Naive thymus-derived CD4-positive, alpha-beta T cell (primary cell): ENCODE measurements at places on chromosomes 7 and 10.

DNA sequence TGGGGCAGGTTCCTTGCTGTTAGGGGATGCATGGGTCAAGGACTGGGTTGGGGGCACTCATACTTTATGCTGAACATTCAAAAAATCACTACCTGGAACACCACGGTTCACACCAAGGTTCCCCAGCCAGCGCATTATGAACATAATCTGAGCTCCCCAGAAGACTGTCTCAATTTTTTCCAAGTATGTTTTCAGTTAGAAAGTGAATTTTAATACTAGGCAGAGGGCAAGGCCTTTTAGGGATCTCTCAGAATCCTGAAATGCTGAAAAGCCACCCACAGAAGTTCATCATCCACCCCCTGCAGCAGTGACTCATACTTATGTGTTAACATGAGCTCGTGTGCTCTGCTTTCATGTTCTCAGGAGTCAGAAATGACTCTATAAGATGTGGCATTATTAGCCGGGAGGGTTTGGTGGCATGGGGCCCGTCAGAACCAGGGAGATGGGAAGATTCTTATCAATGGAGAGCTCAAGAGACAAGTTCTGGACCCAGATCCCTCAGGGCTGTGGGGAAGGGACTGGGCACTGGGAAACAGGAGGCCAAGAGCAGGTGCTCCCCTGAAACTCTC, 185.2 kb upstream of the ITGB1 start:
- H3K27me3 ChIP-seq = no peaks in the 10 kb centered on the region
- H3K4me3 ChIP-seq = no peak overlapping the region
- H3K36me3 ChIP-seq = no peaks in the 10 kb centered on the region
- no peak overlapping the region for H3K27ac ChIP-seq
- DNase-seq = no peak

- H3K27me3 ChIP-seq = no peaks in the 10 kb centered on the region
- no peak overlapping the region for H3K4me3 ChIP-seq
- no peaks in the 10 kb centered on the region for H3K36me3 ChIP-seq
- no peak for DNase-seq
- H3K27ac ChIP-seq = no peak overlapping the region
- H3K4me1 ChIP-seq = no peaks in the 10 kb centered on the region
Observed at GRCh38 chr10:34163075-34163905, 651.8 kb downstream of the PARD3 start.

DNA sequence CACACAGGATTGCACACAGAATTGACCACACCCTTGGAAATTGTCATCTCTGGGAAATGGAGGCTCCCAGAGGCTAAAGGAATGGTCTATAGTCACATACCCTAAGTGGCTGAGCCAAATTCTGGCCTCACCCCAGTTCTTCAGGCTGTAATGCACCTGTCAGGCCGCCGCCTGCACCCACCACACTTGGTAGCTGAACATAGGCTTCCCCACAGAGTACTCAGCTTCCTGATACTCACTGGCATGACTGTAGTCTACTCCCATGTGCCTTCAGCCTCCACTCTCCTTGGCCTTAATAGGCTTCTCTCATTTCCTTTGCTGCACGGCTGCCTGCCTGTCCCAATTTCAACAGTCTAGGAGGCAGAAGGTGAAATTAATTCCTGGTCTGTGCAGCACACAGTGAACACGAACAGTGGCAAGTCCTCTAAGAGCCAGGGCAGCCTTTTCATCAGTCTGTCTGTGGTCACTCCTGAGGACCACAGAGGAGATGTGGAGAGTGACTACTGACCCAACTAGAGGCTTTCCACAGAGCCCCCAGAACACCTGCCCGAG, 42.5 kb downstream of the NUDCD3 start:
- H3K27ac ChIP-seq = no peak overlapping the region
- no peak for DNase-seq
- H3K4me3 ChIP-seq = no peak overlapping the region
- H3K27me3 ChIP-seq = no peaks in the 10 kb centered on the region

- H3K27me3 ChIP-seq = no peaks in the 10 kb centered on the region
- H3K4me3 ChIP-seq = peak overlapping the region; percentile 77
- no peak for DNase-seq
- no peaks in the 10 kb centered on the region for H3K36me3 ChIP-seq
- peak overlapping the region; percentile 73 for H3K27ac ChIP-seq
Observed at GRCh38 chr7:92834507-92835260, 1.7 kb downstream of the CDK6 start.

DNA sequence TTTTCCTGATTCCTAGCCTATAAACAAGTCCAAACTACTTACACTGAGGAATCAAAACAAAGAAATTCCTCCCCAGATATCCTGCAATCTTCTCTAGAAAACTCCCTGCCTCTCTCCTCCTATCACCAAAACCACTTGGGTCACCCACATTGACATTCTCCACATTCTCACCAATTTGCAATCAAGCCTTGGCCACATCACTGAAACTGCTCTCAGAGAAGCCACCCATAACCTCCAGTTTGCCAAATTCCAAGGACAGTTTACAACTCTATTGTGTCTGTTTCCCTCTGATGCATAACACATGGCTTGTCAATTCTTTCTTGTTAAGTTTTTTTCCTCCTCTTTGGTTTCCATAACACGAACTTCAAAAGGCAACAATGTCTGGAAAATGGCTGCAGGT, 233.5 kb downstream of the XPNPEP1 start:
- DNase-seq = no peak
- H3K27ac ChIP-seq = no peak overlapping the region
- H3K27me3 ChIP-seq = no peaks in the 10 kb centered on the region
- H3K36me3 ChIP-seq = no peaks in the 10 kb centered on the region
- H3K4me1 ChIP-seq = no peaks in the 10 kb centered on the region

- no peak for DNase-seq
- H3K36me3 ChIP-seq = no peaks in the 10 kb centered on the region
- H3K4me1 ChIP-seq = no peaks in the 10 kb centered on the region
- H3K27ac ChIP-seq = no peak overlapping the region
Observed at GRCh38 chr7:54985426-54986330, 33.1 kb upstream of the EGFR start.

DNA sequence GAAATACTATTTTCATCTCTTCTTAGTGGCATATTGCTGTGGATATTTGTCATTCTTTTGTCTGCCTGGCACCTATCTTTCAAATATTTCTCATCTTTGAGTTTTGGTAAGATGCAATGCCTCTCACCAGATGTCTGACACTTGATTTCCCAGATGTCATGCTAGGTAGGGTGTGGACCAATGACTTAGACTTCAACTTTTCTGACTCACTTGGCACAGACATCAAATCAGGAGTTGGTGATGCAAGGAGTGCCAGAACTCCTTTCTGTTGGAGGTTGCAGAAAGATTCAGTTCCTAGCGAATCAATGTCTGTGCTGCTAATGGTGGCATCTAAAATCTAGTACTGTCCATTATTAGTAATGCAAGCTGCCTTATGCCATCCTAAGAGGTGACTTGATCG, 216.9 kb upstream of the FERD3L start:
- no peaks in the 10 kb centered on the region for H3K4me1 ChIP-seq
- H3K27ac ChIP-seq = no peak overlapping the region
- no peak overlapping the region for H3K4me3 ChIP-seq
- no peak for DNase-seq

GRCh38 chr10:86355571-86356038, 11.0 kb downstream of the GRID1 start:
- H3K4me3 ChIP-seq = no peak overlapping the region
- H3K27ac ChIP-seq = no peak overlapping the region
- H3K36me3 ChIP-seq = no peaks in the 10 kb centered on the region
- no peaks in the 10 kb centered on the region for H3K4me1 ChIP-seq
- no peak for DNase-seq
- no peaks in the 10 kb centered on the region for H3K27me3 ChIP-seq
